LHCN-M2 (cell line): ENCODE measurements at places on chromosomes 2 and 18. TPM values are rescaled to one million over a fixed set of nuclear protein-coding genes. Genes with fewer than 3 reads are reported as not detected.
A peak's percentile ranks its signal among the peaks of the same experiment; 100 is the strongest.

- DNase-seq, result peak; percentile 47
Observed at GRCh38 chr2:172578054-172578453, 22.2 kb downstream of the PDK1 start.

DNA sequence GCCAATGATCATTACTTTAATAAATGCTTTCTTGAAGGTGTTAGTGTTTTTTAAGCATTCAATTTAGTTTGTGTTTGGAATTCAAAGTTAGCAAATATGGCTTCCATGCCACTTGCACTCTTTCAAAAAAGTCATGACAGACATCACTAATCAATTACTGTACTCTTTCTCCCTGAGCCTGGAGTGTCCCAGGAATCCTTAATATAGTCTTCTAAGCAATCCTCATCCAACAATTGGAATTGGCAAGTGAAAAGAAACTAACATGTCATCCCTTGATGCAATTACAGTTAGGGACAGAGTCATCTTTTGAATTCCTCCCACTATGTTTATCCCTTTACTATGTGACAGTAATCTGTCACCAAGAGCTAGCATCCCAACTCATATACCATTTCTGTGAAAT, 29.7 kb upstream of the GPR55 start:
- no peak for DNase-seq

GRCh38 chr2:130845505-130846085, 8.9 kb downstream of the ARHGEF4 start:
- no peak for DNase-seq

DNA sequence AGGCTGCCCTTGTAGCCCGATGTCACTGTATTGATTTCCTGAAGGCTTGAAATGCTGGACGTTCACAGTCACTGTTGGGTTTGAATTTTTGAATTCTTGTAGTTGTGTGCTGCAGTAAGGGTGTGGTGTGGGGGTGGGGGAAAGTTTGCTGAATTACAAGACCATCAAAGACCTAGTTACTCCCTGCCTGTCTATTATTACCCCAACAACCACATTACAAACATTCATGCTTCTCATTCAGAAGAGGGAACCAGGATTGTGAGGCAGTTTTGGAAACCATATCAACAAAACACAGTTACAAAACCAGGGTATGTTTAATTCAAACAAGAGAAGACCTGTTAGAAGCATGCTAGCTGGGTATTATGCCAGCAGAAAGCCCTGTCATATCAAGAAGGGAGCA, 85.8 kb downstream of the CLHC1 start:
- no peak for DNase-seq

DNA sequence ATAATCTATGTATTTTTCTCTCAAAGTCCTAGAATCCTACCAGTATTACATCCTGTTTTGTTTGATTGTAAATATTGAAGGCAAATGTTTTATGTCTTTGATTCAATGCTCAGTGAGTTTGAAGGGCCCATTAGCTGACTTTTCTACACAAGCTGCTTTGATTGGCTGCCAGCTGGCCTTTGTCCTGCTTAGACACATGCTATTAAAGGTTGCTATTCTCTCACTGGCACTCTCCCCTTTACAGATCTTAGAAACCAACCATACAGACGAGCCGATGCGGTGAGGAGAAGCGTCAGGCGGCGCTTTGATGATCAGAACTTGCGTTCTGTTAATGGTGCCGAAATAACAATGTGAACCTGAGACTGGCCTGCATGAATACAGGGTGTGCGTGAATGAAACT, 69.7 kb downstream of the PRPF40A start:
- DNase-seq, result peak; percentile 11

DNA sequence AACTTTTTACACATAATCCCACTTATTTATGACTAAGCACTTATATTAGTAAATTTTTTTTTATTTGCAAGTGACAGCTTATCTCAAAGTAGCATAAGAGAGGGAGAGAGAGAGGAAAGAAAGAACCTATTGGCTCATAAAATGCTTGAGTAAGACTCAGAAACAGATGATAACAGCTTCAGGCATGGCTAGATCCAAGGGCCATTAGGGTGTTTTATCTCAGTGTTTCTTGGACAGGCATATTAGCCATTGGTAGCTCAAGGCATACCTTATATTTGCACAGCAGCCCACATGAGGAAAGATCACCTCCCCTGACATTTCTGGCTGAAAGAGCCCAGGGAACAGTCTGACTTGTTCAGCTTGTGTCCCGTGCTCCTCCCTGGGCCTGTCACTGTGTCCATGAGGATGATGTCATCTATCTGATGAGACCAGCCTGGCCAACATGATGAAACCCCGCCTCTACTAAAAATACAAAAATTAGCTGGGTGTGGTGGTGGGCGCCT, 64.4 kb downstream of the IL1R2 start:
- no peak for DNase-seq

GRCh38 chr18:32300914-32301313, 111.1 kb downstream of the MEP1B start:
- peak; percentile 33 for DNase-seq

DNA sequence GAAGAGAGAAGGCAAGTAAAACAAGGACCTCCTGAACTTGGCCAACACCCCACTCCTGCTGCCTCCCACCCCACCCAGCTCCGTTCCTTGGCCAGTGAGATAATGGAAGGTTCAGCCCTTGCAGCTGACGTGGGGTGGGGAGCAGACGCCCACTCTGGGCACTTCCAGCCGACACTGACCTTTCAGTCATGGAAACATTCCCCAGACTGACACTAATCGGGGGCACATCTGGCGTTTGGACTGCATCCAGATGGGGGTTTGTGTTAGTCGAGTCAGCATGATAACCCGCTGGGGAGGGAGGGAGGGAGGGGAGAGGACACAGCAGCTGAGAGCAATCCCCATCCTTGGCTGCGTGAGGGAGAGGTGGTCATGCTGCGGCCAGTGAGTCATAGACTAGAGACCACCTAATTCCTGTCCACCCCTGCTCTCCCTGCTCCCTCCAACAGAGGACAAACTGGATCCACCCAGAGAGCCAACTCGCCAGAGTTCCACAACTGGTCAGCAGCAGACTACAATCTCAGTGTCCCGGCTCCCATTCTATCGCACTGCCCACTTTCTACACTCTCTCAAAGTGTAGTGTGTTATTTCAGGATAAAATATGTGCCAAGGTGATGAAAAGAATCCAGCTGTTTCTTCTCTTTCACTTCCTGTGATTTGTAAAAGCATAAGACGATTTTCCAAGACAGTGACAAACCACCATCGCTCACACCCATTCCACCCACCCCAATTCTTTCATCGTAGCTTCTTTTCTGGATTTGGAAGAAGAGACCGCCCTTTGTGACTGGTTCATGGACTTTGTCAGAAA, 115.4 kb upstream of the PKDCC start:
- peak; percentile 97 for DNase-seq

GRCh38 chr2:29260142-29260772, 145.0 kb downstream of the CLIP4 start:
- peak; percentile 78 for DNase-seq

DNA sequence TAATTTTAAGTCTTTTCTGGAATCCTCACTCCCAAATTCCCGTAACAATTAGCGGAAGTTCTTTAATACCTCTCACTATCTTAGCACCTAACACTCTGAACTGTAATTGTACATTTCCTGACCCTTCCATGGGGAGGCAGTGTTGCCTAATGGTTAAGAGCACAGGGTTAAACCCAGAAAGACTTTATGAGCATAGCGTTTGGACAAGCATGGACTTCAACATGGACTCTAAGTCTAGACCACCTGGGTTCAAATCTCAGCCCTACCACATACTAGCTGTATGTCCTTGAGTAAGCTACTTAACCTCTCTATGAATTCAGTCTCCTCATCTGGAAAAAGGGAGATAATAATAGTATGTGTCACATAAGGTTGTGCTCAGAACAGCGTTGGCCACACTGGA, 13.0 kb downstream of the ANTXR1 start:
- DNase-seq, result peak; percentile 50

- DNase-seq, result no peak
Observed at GRCh38 chr18:37547196-37547827, 18.3 kb downstream of the CELF4 start.

DNA sequence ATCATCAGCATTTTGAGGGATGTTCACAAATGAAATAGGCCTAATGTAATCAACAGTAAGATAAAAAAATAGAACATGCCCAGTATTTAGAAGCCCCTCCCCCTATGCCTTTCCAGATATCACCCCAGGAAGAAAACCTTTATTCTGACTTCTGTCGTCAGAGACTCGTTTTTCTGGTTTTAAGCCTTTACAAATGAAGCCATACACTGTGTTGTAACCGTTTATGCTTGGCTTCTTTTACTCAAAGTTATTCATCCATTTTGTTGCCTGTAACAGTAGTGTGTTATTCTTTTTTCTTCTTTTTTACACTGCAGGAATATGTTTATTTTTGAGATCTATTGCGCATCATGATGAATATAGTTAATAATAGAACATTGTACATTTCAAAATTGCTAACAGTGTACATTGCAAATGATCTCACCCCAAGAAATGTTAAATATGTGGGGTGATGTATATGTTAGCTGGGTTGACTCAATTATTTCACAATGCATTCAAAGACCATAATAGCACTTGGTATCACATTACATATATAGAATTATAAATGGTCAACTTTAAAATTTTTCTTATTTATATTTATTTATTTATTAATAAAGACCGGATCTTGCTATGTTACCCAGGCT, 28.1 kb upstream of the PNPT1 start:
- no peak for DNase-seq

GRCh38 chr2:66696374-66696773, 261.4 kb downstream of the MEIS1 start:
- DNase-seq, result no peak

GRCh38 chr2:179049546-179050311, at the start of gene CCDC141:
Gene CCDC141, minus strand, starts transcription at chr2:179050137. Its CDS starts 196 bp downstream, at chr2:179049941.
- DNase-seq, result peak; percentile 76

GRCh38 chr2:142020368-142020767, 110.4 kb downstream of the LRP1B start:
- no peak for DNase-seq

- no peak for DNase-seq
Observed at GRCh38 chr2:146602856-146603255, 1242.0 kb upstream of the ACVR2A start.

The MARS2 gene
- total RNA-seq, result 4.4 and 5.9 TPM in 2 replicates

The GYPC gene
- total RNA-seq, result 38.4 and 60.9 TPM in 2 replicates

The AGAP1 gene
- 14.8 and 15.2 TPM in 2 replicates for total RNA-seq

The NLRC4 gene
- not detected in 2 replicates for total RNA-seq

The MYOM1 gene
- under 0.01 and 0.06 TPM in 2 replicates for total RNA-seq

The TMEM37 gene
- total RNA-seq, result not detected in 2 replicates

The PIGN gene
- 22.4 and 30.5 TPM in 2 replicates for total RNA-seq

The MPP4 gene
- total RNA-seq, result 111 and 140 TPM in 2 replicates

The TFCP2L1 gene
- total RNA-seq, result 0.06 TPM in 1 of 2 replicates, not detected in the other

The SATB2 gene
- 9.6 and 10.3 TPM in 2 replicates for total RNA-seq

The GPR39 gene
- total RNA-seq, result 2.6 and 3.8 TPM in 2 replicates

The TUBB8B gene
- total RNA-seq, result not detected in 2 replicates

The RNPEPL1 gene
- 13.6 and 16.7 TPM in 2 replicates for total RNA-seq

The TTN gene
- total RNA-seq, result 2.0 and 5.5 TPM in 2 replicates

The ITGA4 gene
- 18.9 and 19.2 TPM in 2 replicates for total RNA-seq

The SIX3 gene
- not detected in 2 replicates for total RNA-seq

The CCDC74A gene
- 14.2 and 20.6 TPM in 2 replicates for total RNA-seq
